NCI-H774 (cell line): ENCODE measurements at places on chromosomes 6 and 20.

DNA sequence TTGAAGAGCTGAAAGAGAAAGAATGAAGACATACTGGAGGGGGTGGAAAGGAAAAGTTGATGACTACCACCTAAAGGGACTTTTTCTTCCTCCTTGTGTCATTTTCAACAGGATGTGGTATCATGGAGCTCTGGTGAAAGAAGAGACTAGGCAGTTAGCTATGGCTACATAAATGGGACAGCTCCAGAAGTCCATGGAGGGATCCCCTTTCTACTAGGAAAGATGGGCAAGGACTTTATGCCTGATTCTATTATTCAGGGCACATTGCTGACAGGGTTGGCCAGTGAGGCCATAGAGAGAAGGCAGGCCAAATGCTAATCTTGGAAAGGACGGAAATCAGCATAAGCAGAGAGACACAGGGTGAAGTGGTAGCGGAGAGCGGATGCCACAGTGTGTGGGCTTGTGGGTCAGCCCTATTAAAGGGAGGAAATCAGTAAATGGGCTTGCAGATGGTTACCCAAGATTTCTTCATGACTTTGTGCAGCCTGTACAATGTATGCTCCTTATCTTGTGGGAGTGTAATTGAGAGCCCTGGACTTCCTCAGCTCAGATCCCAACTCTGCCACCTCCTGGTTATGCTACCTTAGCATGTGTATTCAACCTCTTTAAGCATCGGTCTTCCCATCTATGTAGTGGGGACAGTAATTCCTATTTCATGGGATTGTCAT, 77.4 kb upstream of the TMEM170B start:
- DNase-seq, result no peak

- DNase-seq, result no peak
Measured at GRCh38 chr6:38480036-38480435, 159.7 kb downstream of the BTBD9 start.

- DNase-seq, result no peak
Measured at GRCh38 chr20:2806351-2806701, 5.9 kb upstream of the CPXM1 start.

DNA sequence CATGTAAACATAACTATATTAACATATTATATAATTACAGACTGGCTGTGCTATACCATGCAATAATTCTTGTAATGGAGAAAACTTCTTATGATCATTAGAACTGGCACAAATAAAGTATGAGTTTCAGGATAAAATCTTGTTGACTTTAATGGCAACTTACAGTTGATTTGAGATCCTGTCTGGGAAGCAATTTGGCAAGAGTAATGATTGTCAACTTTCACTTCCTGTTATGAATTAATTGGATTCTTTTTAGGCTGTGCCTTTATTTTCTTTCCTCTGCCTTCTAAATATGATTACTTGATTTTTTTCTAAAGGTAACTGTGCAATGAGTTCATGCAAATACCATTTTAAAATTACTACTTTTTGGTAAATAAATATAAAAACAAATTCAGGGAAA, 158.1 kb upstream of the B3GAT2 start:
- DNase-seq, result no peak

DNA sequence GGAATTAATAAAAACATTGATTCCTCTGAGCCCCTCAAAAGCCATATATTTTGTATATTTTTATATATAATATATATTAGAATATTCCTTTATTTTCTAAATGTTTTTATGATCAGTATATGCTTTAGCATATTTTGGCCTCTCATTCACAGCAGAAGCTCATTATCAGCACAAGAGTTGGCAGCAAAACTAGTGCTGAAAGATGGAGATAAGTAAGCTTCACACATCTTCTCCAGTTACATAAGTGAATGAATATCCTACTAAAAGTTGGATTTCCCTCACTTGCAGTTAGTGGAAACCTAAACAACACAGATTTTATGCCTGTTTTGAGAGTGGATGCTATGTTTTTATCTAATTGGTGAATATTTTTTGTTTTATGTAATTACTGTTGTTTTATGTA, 1303.8 kb upstream of the ADGRB3 start:
- DNase-seq, result no peak

- no peak for DNase-seq
Measured at GRCh38 chr6:132790450-132790849, 8.0 kb downstream of the SLC18B1 start.
